ENCODE measurements at places on chromosomes 12 and 14.
A peak's percentile ranks its signal among the peaks of the same experiment; 100 is the strongest.

GRCh38 chr14:94632305-94632590 is 20.1 kb downstream of the SERPINA3 start:
- DNase-seq = no peak

GRCh38 chr12:112381406-112381882 is 787 bp downstream of the HECTD4 start:
- no peak for DNase-seq

DNA sequence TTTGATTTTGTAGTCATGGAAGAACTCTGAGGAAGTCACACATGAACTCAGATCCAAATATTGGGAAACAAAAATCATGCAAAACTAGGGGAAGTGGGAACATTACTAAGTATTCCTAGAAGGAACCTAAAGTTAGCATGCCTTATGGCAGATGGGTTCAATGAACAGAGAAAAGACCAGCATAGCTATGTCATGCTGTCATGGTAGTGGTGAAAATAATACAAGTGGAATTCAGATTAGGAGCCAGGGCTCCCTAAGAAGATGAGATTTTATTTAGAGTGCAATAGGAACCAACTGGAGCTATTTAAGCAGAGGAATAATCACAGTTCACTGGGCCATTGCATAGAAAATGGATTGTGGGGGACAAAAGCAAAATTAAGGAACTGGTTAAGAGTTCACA is 134.0 kb downstream of the DIO2 start:
- DNase-seq = no peak

DNA sequence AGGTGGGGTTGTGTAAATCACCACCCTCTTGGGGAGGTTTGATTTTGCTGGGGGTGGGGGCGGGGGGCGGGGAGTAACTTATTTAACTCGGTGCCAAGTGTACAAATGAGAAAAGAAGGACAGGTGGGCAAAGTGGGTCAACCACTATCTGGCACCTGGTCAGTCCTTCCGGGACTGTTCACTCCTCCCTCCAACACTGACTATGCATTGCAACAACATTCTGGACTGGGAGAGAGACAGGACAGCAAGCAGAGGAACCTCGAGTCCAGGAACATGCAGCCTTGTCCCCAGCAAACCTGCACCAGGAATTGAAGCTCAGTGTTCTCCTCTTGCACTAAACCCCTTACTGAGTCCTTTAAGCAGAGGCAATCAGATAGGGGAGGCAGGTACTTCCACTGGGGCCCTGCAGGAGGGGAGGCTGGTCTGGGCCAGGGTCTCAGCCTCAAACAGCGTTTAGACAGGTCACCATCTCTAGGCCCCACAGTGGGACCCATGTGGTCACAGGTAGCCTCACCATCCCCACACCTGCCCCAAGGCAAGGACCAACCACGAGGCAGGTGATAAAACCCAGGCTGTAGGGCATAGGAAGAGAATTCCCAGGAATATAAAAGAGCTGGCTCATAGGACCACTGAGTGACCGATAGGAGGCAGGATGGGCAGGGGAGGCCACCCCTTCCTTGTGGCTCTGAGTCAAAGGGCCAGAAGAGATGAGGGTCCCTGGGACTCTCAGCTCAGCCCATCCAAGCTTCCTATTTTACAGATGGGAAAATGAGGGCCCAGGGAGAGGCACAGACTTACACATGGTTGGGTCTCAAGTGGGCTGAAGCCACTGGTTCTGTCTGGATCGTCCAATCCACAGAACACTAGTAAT is 9.8 kb downstream of the CCDC85C start:
- no peak for DNase-seq

GRCh38 chr14:90797451-90797850 is 18.8 kb downstream of the TTC7B start:
- DNase-seq = no peak

- peak; percentile 41 for DNase-seq
Measured at GRCh38 chr12:49093792-49094159, 825 bp downstream of the DHH start.

Measured in muscle of back (tissue), 13 donors.